Fibroblast of villous mesenchyme (primary cell): ENCODE measurements at places on chromosomes 13 and 19. TPM values are rescaled to one million over a fixed set of nuclear protein-coding genes. Genes with fewer than 3 reads are reported as not detected.

ZNF177 gene
- total RNA-seq: 0.64 and 1.7 TPM in 2 replicates

SPACA7 gene
- total RNA-seq: not detected in 2 replicates

KMT2B gene
- 5.6 and 7.4 TPM in 2 replicates for total RNA-seq

COL5A3 gene
- 5.6 and 10.6 TPM in 2 replicates for total RNA-seq

KLHL26 gene
- 2.6 and 3.5 TPM in 2 replicates for total RNA-seq

ZNF416 gene
- 4.5 and 6.9 TPM in 2 replicates for total RNA-seq

SELENOV gene
- total RNA-seq: not detected in 2 replicates

NLRP7 gene
- total RNA-seq: not detected in 2 replicates

COG6 gene
- total RNA-seq: 44.8 and 67.4 TPM in 2 replicates
